ENCODE measurements at places on chromosomes 16 and 17.

DNA sequence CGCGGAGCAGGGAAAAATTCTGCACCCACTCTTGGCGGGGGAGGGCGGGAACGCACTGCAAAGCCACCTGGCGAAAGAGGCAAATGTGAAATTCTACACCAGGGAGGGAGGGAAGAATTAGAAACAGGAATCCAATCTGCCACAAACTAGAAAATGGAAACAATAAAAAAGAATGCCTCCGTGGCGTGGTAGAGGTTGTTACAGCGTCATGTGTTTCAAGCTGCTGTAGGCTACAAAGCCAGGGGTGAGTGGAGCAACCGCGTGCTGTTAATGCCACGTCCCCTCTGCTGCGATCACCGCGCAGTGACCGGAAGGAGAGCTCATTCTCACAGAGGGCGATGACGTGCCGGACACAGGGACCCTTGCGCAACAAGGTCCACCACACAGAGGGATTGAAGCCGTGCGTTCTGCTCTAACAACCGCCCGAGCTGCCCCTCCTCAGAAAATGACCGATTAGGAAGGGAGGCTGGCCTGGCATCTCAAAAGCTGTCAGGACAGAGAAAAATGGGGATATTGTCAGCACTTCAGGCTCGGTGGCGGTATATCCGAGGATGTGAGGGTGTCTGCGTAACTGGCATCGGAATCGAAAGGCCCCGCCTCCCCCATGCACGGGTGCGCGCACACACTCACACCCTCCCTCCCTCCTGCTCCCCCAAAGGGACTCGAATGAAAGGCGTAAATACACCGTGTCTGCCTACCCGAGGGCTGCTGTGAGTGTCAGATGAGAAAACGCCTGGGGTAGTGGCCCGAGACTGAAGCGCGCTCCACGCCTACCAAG lies 70.8 kb upstream of the TNRC6C start:
- DNase-seq, result peak; percentile 64

DNA sequence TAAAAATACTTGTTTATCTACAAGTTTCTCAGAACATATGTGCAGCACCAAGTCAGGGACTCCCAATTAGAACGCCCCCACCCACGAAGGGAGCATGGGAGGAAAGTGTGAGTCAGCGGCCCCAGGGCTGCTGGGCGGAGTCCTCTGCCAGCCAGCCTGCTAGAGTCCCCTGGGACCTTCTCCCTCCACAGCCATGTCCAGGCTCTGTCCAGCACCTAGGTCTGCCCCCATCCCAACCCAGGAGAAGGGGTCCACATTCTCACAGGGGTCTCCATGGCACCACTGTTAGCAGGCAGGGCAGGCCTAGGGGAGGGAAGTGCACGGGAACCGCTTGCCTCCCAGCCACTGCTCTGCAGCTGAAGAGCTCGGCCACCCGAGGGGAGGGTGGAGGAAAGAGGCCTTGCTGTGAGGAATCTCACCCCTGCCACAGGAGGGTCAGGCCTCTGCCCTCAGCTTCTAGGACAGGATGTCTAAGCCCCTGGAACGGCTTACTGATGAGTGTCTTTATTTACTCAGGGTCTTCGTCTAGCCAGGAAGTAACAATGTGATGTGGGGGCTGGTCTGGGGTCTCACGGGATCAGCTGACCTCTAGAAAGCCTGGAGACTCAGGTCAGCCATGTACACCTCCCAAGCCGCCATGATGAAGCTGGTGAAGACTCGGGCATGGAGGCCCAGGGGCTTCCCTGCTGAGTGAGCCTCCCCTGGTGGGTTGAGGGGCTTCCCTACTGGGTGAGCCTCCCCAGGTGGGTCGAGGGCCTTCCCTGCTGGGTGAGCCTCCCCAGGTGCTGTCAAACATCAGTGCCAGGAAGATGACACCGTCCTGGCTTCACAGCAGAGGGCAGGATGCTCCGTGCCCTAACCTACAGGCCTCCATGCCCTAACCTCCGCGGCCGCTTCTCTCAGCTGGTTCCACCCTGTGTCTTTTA lies 190.3 kb downstream of the RBFOX3 start:
- DNase-seq, result no peak

DNA sequence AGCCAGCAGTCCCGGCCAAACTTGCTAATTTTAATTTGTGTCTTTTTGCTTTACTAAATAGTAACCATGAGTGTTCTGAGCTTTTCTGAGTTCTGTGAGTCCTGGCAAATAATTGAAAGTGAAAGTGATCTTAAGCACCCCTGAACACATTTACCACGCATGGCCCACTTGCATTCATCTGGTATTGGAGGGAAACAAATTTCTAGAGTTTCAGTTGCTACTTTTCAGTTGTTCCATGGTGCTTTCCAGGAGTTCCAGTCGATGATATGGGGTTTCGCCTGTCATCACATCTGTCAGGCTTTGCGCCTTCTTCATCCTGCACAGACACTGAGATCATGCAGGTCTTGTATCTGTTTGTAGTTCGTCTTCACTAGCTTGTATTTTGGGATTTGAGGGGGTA lies 44.1 kb downstream of the CRLF3 start:
- peak; percentile 42 for DNase-seq

GRCh38 chr17:6071528-6072065 lies 1.4 kb downstream of the WSCD1 start:
- no peak for DNase-seq

GRCh38 chr17:1753767-1754429 lies 8.0 kb upstream of the SERPINF1 start:
- no peak for DNase-seq

GRCh38 chr16:72166954-72167561 lies 4.9 kb downstream of the PMFBP1 start:
- no peak for DNase-seq

DNA sequence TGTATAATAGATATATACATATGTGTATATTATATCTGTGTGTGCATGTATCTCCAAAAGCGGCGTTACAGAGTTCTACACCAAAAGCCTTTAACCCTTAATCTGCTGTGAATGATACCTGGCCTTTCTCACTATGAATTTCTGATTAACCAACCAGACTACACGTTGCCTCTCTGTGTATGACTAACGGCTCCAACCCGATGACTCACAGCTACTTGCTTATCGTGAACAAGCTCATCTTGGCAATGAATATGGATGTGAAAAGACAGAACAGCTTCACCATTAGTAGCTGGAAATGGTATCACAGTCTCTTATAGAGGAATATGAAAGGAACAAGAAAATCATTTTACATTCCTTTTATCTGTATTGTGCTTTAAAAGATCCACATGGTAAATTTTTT lies 23.8 kb upstream of the ARHGAP44 start:
- no peak for DNase-seq

- no peak for DNase-seq
These were observed 603.0 kb upstream of the CDH8 start for GRCh38 chr16:62638964-62639870.

DNA sequence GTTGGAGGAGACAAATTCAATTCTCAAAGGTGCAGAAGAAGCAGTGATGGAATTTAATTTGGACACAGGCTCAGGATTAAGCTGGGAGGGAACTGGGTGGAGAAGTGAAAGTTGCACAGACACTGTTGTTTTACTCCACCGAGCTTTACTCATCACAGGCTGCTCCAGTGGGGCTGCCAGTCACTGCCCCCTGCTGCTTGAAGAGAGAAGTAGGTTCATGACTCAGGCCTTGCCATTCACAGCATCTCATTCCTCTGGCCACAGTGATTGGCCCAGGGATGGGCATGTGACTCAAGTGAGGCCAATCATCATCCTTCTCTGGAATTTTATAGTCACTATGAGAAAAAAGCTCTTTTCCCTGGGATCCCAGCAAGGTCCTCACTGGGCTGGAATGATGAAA lies 11.8 kb downstream of the GNAO1 start:
- peak; percentile 63 for DNase-seq

GRCh38 chr17:75594499-75595283 lies 7.1 kb downstream of the MYO15B start:
- DNase-seq, result no peak

- DNase-seq, result no peak
These were observed 21.3 kb upstream of the MFSD6L start for GRCh38 chr17:8820311-8821010.

- no peak for DNase-seq
These were observed 12.2 kb downstream of the GALNS start for GRCh38 chr16:88844419-88845036.

GRCh38 chr17:74043976-74044375 lies 159.5 kb upstream of the RPL38 start:
- DNase-seq, result no peak

DNA sequence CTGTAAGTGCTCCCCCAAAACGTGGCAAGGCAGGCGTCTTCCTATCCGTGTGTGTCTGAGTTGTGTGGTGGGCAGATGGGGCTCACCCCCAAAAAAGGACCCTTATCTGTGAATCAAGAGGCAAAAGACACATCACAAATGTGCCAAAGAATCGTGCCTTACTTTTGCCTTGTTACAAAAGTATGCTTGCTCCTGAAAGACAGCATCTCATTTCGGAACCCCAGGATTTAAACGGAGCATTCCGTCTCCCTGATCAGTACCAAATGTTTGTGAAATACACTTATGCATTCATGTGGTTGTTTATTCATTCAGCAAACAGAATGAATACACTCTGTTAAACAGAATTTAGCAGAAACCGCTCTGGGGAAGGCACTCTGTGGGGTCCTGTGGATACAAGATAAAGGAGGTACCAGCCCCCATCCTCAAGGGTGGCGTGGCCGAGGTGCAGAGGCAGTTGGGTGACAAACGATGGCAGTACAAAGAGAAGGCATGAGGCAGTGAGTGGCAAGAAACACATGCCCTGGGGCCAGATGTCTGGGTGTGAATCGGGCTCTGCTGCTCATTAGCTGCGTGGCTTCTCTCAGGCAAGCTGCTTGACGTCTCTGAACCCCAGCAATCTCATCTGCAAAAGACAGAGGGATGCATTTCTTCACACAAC lies 654 bp downstream of the WFDC1 start:
- DNase-seq, result no peak

DNA sequence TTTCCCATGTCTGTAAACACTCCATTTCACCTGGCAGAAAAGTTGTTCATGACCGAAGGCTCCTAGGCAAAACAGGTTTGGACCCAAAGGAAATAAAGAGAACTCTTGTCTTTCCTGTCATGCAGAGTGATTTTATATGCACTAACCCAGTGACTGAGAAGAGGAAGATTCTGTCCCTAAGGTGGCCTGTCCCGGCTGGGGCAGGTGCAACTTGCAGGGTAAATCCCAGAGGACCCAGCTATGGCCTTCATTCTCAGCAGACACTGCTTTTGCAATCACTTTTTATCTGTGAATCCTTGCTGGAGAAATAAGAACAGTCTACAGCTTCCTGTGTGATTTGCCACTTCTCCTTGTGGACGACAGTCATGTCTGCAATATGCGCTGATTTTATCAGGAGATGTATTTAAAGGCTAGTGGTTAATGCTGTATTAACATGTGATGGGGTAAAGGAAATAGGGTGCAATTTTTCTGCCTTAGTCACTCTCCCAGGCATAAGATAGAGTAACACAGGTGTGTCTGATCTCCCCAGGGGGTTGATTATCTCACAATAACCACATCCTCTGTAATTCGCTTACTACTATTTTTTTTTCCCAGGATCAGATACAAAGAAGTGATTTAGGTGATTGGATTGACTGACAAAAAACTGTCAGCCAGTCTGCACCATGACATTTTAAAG lies 696.8 kb upstream of the SOX9 start:
- no peak for DNase-seq

DNA sequence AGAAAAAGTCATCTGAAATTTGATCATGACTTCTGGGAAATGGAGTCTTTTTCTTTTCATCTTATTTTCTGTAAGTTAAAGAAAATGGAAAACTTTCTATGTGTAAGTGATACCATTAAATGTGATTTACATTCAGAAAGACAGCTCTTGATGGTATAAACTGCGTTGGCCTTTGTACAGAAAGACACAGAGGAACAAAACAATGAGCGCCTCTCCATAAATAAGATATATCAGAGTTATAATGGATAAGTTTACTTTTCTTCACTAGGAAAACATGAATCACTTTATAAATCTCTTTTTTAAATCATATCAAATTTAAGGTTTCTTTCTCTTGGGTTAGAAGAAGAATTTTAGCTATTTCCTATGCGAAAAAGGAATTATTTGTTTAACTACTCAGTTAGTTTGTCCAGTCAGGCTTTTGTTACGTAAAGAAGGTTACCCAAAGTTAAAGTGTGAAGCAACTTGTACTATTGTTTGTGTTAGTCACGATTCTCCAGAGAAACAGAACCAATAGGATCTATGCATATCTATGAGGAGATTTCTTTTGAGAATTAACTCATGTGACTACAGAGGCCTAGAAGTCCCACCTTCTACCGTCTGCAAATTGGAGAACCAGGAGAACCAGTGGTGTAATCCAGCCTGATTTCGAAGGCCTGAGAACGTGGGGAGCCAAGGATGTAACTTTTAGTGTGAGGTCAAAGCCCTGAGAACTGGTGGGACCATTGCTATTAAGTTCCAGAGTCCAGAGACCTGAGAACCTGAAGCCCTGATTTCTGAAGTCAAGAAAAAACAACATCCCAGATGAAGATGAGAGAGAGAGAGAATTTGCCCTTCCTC lies 295.4 kb upstream of the KCNJ16 start:
- DNase-seq, result no peak

GRCh38 chr16:12941896-12942295 lies 40.5 kb downstream of the SHISA9 start:
- DNase-seq, result no peak

DNA sequence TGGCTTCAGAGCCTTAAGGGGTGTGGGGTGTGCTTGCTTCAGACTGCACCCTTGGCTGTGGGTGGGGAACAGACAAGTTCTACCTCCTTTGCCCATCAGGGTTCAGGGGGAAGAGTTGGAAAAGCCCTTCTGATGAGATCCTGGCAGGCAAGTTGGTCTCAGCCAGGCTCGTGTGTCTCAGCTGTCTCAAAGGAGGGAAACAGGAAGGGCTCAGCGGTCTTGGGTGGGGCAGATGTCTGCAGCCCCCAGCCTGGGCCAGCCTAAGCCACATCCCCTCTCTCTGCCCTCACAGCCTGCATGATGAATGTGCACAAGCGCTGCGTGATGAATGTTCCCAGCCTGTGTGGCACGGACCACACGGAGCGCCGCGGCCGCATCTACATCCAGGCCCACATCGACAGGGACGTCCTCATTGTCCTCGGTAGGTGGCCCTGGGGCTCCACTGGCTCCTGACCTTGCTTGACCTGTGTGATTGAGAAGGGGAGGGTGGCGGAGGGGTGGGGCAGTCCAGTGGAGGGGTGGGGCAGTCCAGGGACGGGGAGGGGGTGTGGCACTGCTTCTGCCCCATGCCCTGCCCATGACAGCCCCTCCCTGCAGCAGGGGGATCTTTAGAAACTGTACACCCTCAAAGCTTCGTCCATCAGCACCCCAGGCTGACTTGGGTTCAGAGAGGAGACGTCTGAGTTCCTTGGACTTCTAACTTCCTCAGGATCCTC lies 199.5 kb downstream of the PRKCB start:
- DNase-seq, result peak; percentile 44

DNA sequence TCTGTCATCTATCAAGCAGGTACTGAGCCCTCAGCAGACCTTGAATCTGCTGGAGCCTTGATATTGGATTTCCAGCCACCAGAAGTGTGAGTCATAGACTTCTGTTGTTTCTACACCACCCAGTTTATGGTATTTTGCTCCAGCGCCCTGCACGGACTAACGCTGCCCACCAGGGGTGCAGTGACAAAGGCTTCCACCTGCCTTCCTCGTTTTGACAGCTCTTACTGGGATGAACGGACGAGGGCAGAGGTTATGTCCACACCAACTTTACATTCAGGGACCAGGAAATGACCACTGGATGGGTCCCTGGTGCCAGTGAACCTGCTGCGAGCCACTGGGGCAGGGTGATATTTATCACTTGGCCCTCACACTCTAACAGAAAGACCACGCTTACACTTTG lies 66.6 kb upstream of the CBX4 start:
- no peak for DNase-seq

Data from activated CD4-positive, alpha-beta T cell treated with anti-CD3 and anti-CD28 coated beads, Interleukin-2, amount 10 ng/mL, durations not matched to agents 7 days and 5 days (primary cell).